ENCODE measurements at places on chromosomes 3 and 15. TPM values are rescaled to one million over a fixed set of nuclear protein-coding genes. Genes with fewer than 3 reads are reported as not detected.

The CLDN16 gene
- not detected for total RNA-seq

The SLC24A5 gene
- 0.29 TPM for total RNA-seq

The TIPARP gene
- 155 TPM for total RNA-seq

DNA sequence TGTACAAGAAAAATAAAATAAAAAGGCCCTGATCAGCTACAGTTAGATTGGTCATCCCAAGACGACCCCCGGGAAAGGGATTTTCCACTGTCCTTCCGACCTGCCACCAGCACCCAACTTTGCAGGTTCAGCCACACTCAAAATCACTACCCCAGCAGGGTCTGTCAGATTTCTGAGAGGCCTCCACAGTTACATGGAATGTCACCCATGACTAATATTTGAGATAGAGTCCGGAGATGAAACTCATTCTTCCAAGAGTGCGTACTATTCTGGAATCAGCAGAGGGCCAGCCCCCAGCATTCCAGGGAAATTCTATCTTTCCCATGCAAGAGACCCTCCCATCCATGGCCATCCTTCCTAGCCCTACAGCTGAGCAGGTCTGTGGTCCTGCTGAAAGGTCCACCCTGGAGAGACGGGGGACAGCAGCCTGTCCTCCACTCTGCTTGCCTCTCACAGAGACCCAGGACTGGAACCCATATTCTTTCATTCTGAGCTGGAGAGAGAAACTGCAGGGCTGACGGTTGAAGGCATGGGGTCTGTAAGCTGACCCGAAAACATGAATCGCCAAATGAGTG is 5.8 kb downstream of the LIPC start:
- no peak for DNase-seq

- no peak for DNase-seq
Observed at GRCh38 chr3:39138804-39139415, 14.5 kb downstream of the CSRNP1 start.
